ENCODE measurements at places on chromosomes 2 and 18. TPM values are rescaled to one million over a fixed set of nuclear protein-coding genes. Genes with fewer than 3 reads are reported as not detected.

- H3K4me1 ChIP-seq = no peaks in the 10 kb centered on the region
- H3K36me3 ChIP-seq = no peaks in the 10 kb centered on the region
- peaks cover 2% of the 10 kb centered on the region for H3K27me3 ChIP-seq
These were observed 800.1 kb downstream of the SATB2 start for GRCh38 chr2:198657512-198658121.

GRCh38 chr2:56464613-56465012 lies 280.8 kb downstream of the CCDC85A start:
- no peaks in the 10 kb centered on the region for H3K4me1 ChIP-seq
- H3K36me3 ChIP-seq = no peaks in the 10 kb centered on the region

GRCh38 chr2:60741576-60741975 lies 14.5 kb upstream of the PAPOLG start:
- H3K36me3 ChIP-seq = no peaks in the 10 kb centered on the region
- H3K27ac ChIP-seq = no peak overlapping the region
- no peak for DNase-seq
- peaks cover 12% of the 10 kb centered on the region for H3K27me3 ChIP-seq
- H3K4me3 ChIP-seq = no peak overlapping the region

- H3K36me3 ChIP-seq = no peaks in the 10 kb centered on the region
- H3K4me3 ChIP-seq = no peak overlapping the region
- no peaks in the 10 kb centered on the region for H3K27me3 ChIP-seq
- no peaks in the 10 kb centered on the region for H3K4me1 ChIP-seq
These were observed 149.6 kb downstream of the TMEM18 start for GRCh38 chr2:527581-527980.

- H3K4me1 ChIP-seq = peaks cover 48% of the 10 kb centered on the region
- no peaks in the 10 kb centered on the region for H3K27me3 ChIP-seq
- H3K4me3 ChIP-seq = peak overlapping the region; percentile 59
- DNase-seq = no peak
These were observed 19.5 kb downstream of the CNOT11 start for GRCh38 chr2:101272045-101272784.

GRCh38 chr2:240166761-240167587 lies 26.5 kb upstream of the OTOS start:
- H3K4me3 ChIP-seq = no peak overlapping the region
- no peaks in the 10 kb centered on the region for H3K36me3 ChIP-seq
- H3K4me1 ChIP-seq = no peaks in the 10 kb centered on the region

DNA sequence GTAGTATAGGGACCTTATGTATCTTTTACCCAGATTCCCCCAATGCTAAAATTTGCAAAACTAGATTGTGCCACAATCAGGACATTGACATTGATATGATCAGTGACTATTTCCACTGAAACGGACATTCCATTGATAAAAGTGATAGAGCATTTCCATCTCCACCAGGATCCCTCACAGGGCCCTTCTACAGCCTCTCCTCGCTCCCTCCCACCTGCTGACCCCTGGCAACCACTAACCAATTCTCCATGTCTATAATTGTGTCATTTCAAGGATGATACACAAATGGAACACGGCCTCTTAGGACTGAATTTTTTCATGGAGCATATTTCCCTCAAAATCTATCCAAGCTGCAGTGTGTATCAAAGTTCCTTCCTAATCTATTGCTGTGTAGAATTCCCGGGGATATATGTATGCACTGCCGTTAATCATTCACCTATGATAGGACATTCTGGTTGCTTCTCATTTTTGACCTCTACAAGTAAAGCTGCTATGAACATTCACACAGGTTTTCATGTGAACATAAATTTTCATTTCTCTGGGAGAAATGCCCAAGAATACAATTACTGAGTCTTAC lies 67.3 kb downstream of the UXS1 start:
- H3K4me1 ChIP-seq = peaks cover 29% of the 10 kb centered on the region
- H3K4me3 ChIP-seq = no peak overlapping the region
- peaks cover 33% of the 10 kb centered on the region for H3K36me3 ChIP-seq
- no peak overlapping the region for H3K27ac ChIP-seq

DNA sequence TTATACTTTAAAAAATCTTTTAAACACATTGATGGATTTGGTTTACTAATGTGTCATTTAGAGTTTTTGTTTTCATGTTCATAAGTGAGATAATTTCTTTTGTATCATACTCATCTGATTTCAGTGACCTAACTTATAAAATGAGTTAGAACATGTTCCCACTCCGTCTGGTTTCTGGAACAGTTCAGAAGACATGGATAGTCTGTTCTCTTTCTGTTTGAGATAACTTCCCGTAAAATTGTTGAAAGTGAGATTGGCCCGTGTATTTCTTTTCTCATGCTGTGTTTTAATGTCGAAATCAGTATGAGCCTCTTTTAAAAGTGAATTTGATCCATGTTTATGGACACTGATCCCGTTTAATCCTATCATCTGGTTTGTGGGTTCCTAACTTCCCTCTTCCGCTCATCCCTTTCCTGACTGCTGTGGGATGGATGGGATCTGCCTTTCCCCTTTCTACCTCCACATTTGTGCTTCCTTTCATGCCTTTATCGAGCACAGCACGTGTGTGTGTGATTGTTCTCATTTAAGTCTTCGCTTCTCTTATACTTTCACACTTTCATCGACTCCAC lies 78.9 kb downstream of the COPS8 start:
- DNase-seq = no peak
- H3K27ac ChIP-seq = no peak overlapping the region
- H3K4me3 ChIP-seq = no peak overlapping the region
- H3K27me3 ChIP-seq = peaks cover 3% of the 10 kb centered on the region
- H3K4me1 ChIP-seq = peaks cover under 1% of the 10 kb centered on the region
- H3K36me3 ChIP-seq = peaks cover 2% of the 10 kb centered on the region

- no peaks in the 10 kb centered on the region for H3K4me1 ChIP-seq
- H3K36me3 ChIP-seq = no peaks in the 10 kb centered on the region
- DNase-seq = no peak
- H3K4me3 ChIP-seq = no peak overlapping the region
- H3K27me3 ChIP-seq = no peaks in the 10 kb centered on the region
These were observed 347.0 kb downstream of the CYRIA start for GRCh38 chr2:16318474-16319195.

GRCh38 chr18:63480476-63480875 lies 3.7 kb downstream of the SERPINB5 start:
- no peaks in the 10 kb centered on the region for H3K36me3 ChIP-seq
- no peaks in the 10 kb centered on the region for H3K4me1 ChIP-seq
- H3K27me3 ChIP-seq = peaks cover 25% of the 10 kb centered on the region

- peaks cover 13% of the 10 kb centered on the region for H3K4me1 ChIP-seq
- DNase-seq = no peak
- peaks cover 3% of the 10 kb centered on the region for H3K36me3 ChIP-seq
These were observed 153.7 kb downstream of the TGIF1 start for GRCh38 chr18:3603421-3604234.

DNA sequence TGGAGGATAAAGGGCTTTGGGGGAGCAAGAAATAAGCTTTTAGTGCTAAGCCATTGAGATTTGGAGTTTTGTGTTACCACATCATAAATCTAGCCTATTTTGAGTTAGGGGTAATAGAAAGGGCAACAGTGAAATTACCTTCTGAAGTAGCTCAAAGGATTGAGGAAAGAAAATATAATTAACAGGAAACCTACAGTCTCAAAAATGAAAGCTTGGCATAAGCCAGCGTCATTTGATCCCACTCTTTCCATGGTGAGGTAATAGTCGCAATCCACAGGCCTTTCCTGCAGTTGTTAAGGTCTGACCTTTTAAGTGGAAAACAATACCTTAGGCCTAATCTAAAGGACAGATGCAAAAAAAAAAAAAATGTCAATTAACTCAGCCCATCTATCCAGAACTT lies 182.7 kb downstream of the UXS1 start:
- H3K4me3 ChIP-seq = no peak overlapping the region
- H3K27me3 ChIP-seq = no peaks in the 10 kb centered on the region
- no peak overlapping the region for H3K27ac ChIP-seq
- no peaks in the 10 kb centered on the region for H3K4me1 ChIP-seq
- no peak for DNase-seq
- peaks cover 1% of the 10 kb centered on the region for H3K36me3 ChIP-seq

- H3K27ac ChIP-seq = no peak overlapping the region
- peaks cover 28% of the 10 kb centered on the region for H3K4me1 ChIP-seq
- H3K4me3 ChIP-seq = no peak overlapping the region
- DNase-seq = no peak
- peaks cover 29% of the 10 kb centered on the region for H3K36me3 ChIP-seq
These were observed 62.9 kb downstream of the DIS3L2 start for GRCh38 chr2:232024457-232024856.

- no peak overlapping the region for H3K4me3 ChIP-seq
- H3K4me1 ChIP-seq = peaks cover 9% of the 10 kb centered on the region
- H3K36me3 ChIP-seq = peaks cover 4% of the 10 kb centered on the region
- no peak overlapping the region for H3K27ac ChIP-seq
- DNase-seq = no peak
These were observed 31.1 kb upstream of the RAPH1 start for GRCh38 chr2:203566161-203566560.

- peaks cover 28% of the 10 kb centered on the region for H3K4me1 ChIP-seq
- H3K27me3 ChIP-seq = no peaks in the 10 kb centered on the region
- peak overlapping the region; percentile 96 for H3K4me3 ChIP-seq
- H3K27ac ChIP-seq = peak overlapping the region; percentile 84
- H3K36me3 ChIP-seq = peaks cover 7% of the 10 kb centered on the region
- no peak for DNase-seq
These were observed 25.8 kb upstream of the TMEM182 start for GRCh38 chr2:102736110-102736409.

- H3K4me1 ChIP-seq = no peaks in the 10 kb centered on the region
- DNase-seq = no peak
- H3K4me3 ChIP-seq = no peak overlapping the region
- no peaks in the 10 kb centered on the region for H3K36me3 ChIP-seq
- no peaks in the 10 kb centered on the region for H3K27me3 ChIP-seq
These were observed 18.7 kb upstream of the MC2R start for GRCh38 chr18:13934058-13934457.

DNA sequence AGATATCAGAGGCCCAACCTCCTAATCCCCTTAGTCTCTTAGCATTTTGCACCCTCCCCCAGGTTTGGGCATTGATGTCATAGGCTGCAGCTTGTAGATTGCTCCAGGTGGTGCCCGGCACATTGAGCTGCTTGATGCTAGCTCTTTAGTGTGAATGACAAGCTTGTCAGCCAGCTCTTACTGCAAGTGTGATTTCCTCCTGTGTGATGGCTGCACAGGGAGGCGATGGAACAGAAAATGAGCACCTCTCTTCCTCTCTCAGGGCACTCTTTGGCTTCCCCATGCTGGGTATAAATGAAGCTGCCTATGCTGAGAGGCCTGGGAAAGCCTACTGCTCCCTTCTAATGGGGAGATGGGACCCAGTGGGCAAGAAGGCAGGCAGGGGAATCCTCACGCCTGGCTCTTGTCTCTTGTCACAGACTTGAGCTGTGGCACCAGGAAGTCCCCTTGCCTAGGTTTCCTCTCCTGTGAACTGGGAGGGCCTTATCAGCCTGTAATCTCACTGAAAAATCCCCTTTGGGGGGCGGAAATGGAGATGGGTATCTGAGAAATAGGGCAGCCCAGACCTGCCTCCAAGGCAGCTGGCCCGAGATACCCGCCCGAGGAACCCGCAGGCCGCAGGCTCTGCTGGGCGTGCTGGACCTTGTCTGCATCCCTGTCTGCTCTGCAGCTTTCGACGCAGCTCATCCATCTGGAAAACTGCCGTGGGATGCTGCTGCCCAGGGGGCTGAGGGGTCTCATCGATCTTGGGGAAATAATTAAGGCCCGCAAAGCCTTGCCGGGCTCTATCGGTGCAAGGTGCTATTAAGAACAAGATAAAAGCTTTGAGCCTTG lies 163.5 kb upstream of the CXCR4 start:
- H3K36me3 ChIP-seq = peaks cover 10% of the 10 kb centered on the region
- DNase-seq = peak; percentile 56
- H3K4me1 ChIP-seq = peaks cover 67% of the 10 kb centered on the region

GRCh38 chr2:159497256-159497655 lies 119.1 kb downstream of the BAZ2B start:
- peaks cover 4% of the 10 kb centered on the region for H3K36me3 ChIP-seq
- H3K27ac ChIP-seq = no peak overlapping the region
- DNase-seq = no peak
- peaks cover 11% of the 10 kb centered on the region for H3K4me1 ChIP-seq
- no peak overlapping the region for H3K4me3 ChIP-seq
- no peaks in the 10 kb centered on the region for H3K27me3 ChIP-seq

- H3K4me1 ChIP-seq = no peaks in the 10 kb centered on the region
- no peak overlapping the region for H3K4me3 ChIP-seq
- H3K36me3 ChIP-seq = no peaks in the 10 kb centered on the region
- no peak overlapping the region for H3K27ac ChIP-seq
These were observed 110.3 kb downstream of the PDCL3 start for GRCh38 chr2:100673115-100673514.

- H3K27ac ChIP-seq = no peak overlapping the region
- peaks cover 5% of the 10 kb centered on the region for H3K27me3 ChIP-seq
- H3K4me3 ChIP-seq = no peak overlapping the region
- H3K4me1 ChIP-seq = no peaks in the 10 kb centered on the region
- DNase-seq = no peak
- no peaks in the 10 kb centered on the region for H3K36me3 ChIP-seq
These were observed 83.7 kb upstream of the GALNT5 start for GRCh38 chr2:157173740-157174184.

DNA sequence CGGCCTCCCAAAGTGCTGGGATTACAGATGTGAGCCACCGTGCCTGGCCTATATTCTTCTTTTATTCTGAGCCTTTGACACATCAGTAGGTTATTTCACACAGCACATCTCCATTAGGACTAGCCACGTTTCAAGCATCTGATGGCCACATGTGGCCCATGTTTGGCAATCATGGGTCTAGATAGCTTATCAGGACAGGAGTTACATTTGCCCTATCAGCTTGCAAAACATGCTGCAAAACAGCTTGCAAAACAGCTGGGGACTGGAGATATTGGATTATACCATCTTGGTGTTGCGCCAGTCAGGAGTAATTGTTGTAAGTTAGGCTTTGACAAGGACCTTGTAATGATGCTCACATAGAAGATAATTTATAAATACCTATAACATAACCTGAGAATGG lies 94.9 kb downstream of the GBX2 start:
- no peaks in the 10 kb centered on the region for H3K36me3 ChIP-seq
- H3K27ac ChIP-seq = no peak overlapping the region
- H3K4me1 ChIP-seq = no peaks in the 10 kb centered on the region
- H3K4me3 ChIP-seq = no peak overlapping the region
- H3K27me3 ChIP-seq = no peaks in the 10 kb centered on the region
- no peak for DNase-seq

- no peak overlapping the region for H3K4me3 ChIP-seq
- no peak overlapping the region for H3K27ac ChIP-seq
These were observed 264.4 kb upstream of the FIGN start for GRCh38 chr2:164000176-164000575.

GRCh38 chr2:199100326-199101110 lies 357.2 kb downstream of the SATB2 start:
- no peaks in the 10 kb centered on the region for H3K36me3 ChIP-seq
- no peaks in the 10 kb centered on the region for H3K27me3 ChIP-seq
- H3K4me1 ChIP-seq = no peaks in the 10 kb centered on the region

IL36G gene
- total RNA-seq = not detected

ZNF396 gene
- total RNA-seq = 0.60 TPM

CDH19 gene
- not detected for total RNA-seq

CCDC150 gene
- total RNA-seq = 16.7 TPM

RFX8 gene
- 1.2 TPM for total RNA-seq

NR4A2 gene
- total RNA-seq = 21.9 TPM

CABYR gene
- total RNA-seq = 0.49 TPM

MAP3K19 gene
- not detected for total RNA-seq

DDX1 gene
- total RNA-seq = 111 TPM

CFAP221 gene
- total RNA-seq = not detected

USP14 gene
- total RNA-seq = 95.3 TPM

HPCAL1 gene
- 59.6 TPM for total RNA-seq

IL18R1 gene
- total RNA-seq = 57.8 TPM

CROCC2 gene
- not detected for total RNA-seq

RND3 gene
- not detected for total RNA-seq

GAD1 gene
- total RNA-seq = 5.3 TPM

B4GALT6 gene
- total RNA-seq = 3.0 TPM

CNDP1 gene
- total RNA-seq = not detected

PLCL1 gene
- 0.78 TPM for total RNA-seq

ITGB6 gene
- total RNA-seq = not detected

RDH14 gene
- 12.4 TPM for total RNA-seq

Data from activated T-helper 1 cell treated with anti-CD3 and anti-CD28 coated beads, Interleukin-12 subunit alpha, Interleukin-12 subunit beta, Interleukin-2, Interleukin-4 antibody, amounts not matched to agents 30 ng/mL and 10 ng/mL and 1 ng/mL, durations not matched to agents 14 hours and 24 hours and 36 hours (primary cell).